ENCODE measurements at places on chromosomes 2 and 18.

- DNase-seq: no peak
These were observed 503 bp downstream of the GTF3C3 start for GRCh38 chr2:196798980-196799379.

DNA sequence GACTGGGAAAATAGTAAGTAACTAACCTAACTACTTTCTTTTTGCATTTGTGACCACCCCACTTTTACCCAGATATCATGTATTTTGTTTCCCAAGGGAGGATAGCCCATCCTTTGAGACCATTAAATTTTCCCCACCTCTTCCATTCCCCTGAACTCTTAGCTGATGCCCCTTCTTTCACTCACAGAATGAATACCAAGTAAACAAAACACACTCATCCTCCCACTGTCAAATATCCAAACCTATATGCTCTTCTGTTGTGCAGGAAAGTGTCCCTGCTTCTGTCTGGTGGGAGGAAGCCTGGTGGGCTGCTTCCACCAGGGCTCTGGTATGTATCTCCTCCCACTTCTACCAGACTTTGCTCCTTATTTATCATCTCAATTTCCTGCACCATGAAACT, 64.6 kb upstream of the PARD3B start:
- no peak for DNase-seq

- DNase-seq: no peak
These were observed 53.4 kb downstream of the SCN1A start for GRCh38 chr2:166074430-166074829.

GRCh38 chr2:20429528-20429927, 17.3 kb upstream of the RHOB start:
- no peak for DNase-seq

DNA sequence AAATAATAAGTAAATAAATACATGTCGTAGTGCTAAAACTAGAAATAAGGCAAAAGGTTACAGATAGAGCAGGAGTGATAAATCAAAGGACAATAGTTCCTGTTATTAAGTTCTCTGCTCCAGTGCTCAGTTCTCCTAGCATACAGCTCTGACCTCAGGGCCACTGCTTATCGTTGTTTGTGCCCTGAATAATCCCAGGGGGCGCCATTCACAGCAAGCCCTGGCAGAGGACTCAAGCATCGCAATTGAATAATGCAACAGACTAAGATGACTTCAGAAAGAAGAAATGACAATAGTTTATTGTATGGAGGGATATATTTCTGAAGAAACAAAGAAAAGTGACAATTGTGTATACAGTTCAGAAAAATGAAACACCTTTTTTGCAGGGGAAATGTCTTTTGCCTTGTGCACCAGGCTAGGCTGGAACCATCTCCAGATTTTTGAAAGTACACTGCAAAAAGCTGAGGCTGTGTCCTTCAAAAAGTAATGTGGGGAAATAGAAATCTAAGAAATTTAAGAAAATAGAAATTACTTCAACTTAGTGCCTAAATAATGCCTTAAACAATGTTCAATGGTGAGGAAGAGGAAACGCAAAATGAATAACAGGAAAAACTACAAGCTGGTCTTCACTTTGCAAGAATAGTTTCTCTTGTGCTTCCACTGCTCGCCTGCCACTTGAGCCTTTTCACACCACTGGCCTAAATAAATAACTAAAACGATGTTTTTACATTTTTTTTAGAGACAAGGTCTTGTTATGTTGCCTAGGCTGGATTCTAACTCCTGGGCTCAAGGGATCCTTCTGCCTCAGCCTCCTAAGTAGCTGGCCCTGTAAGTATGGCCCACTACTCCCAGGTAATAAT, 19.0 kb upstream of the CCNYL1 start:
- no peak for DNase-seq

DNA sequence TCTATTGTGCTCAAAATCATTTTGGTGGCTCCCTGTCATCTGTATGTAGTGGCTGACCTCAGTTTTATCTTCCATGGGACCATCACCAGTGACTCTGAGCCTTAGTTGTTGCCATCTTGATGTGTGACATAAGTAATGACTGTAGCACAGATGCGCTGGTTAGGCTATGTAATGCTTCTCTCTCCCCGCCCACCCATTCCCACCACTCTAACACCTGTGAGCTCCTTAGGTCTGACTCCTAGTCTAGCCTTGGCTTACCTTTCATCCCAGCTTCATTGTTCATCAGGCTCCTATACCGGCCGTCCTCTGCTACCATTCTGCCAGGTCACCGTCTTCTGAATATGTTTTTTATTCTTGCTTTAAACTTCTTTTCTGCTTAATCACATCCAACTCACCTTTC, 17.2 kb downstream of the MYO1B start:
- no peak for DNase-seq

DNA sequence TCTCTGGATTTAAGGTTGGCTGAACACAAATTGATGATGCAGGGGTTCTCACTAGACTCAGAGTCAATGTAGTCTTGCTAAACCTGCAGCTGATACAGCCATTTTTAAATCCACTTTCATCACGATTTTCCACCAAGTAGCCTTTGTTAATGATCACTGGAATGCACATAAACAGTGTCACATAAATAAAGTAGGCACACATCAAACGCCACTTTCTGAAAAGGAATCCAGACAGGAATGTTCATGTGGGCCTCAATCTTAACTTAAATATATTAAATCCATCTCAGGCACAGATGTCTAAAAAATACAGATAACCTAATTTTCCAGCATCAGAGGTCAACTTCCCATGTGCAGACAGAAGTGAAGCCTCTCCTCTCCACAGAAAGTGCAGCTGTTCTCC, 58.3 kb downstream of the LAMA1 start:
- DNase-seq: no peak

GRCh38 chr18:57780318-57780705, 22.8 kb downstream of the ATP8B1 start:
- DNase-seq: no peak

DNA sequence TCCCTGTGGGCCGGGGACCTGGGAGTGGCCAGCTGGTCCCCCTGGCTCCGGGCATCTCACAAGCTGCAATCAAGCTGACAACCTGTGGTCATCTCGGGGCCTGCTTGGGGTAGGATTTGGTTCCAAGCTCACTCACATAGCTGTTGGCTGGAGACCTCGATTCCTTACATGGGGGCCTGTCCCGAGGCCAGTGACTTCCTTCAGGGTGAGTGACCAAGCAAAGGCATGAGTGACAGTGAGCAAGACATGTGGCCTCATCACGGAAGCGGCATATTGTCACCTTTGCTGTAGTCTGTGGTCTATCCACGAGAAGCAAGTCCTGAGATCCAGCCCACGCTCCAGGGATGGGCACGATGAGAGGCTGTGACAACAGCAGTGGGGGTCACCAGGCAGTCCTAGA, 131.4 kb upstream of the ID2 start:
- no peak for DNase-seq

DNA sequence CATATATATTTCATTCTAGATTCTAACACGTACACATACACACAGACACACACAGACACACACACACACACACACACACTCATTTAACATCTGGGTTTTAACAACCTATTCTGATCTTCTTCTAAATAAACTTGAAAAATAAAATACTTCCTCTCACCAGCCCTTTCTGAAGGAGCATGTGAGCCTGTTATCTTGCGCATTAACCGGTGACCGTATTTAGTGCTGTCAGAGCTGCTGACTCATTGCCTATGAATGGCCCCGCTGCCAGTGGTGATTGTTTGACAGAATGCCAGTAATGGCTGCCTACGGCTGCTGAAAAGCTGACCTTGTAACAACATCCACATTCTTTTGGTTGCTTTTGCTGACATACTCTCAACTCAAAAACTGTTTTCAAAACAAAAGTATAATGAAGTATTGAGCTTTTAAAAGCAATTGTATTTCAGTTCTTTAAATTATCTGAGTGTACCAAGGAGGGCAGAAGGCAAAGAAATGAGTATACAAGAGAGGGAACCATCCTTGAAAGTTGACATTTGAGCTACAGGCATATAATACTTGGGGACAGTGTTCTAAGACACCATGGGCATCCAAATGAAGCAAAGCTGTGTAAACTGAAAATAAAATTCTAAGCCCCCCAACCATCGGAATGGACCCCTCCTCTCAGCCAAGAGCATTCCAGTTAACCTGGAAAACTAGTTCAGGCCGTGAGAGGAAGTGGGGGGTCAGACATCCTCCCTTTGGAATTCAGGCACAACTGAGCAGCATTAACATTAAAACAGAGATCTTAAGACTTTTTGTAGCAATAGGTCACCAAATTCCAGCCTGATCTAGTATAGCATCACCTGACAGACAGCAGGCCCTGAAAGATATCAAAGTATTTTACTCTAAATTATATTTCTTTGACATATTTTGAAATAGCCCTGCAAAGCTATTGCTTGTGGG, 50.2 kb upstream of the DTNA start:
- peak; percentile 2 for DNase-seq

DNA sequence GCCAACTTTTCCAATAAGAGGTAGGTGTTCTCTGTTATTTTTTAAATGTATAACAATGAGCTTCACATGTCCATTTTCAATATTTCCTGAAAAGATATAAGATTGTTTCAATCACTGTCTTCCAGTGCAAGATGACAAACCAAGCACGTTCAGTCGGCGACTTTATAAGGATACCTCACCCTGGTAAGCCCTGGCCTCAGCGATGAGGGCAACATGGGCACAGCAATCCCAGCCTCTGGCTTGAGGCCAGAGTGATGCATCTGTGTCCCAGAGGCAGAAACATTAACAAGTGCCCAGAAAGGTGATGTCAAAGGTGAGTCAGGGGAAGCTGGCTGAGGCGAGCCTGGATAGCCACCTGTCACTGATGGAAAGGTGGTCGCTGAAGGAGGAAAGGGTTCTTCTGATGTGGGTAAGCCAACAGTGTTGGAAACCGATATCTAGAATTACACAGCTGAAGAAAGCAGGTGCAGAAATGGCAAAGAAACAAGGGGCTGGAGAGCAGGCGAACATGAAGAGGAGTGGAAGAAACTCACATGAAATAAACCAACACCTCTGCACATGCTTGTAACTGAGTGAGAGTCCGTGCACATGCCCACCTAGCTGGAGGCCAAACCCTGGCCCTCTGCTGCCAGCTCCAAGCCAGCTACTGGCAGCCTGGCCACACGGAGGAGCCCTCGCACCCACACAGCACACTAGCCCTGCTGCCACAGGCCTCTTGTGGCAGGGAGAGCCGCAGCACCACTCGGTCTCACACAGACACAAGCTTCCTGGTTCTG, 65.5 kb downstream of the FBXO15 start:
- DNase-seq: peak; percentile 55

GRCh38 chr2:120995152-120995551, 259.5 kb downstream of the GLI2 start:
- DNase-seq: no peak

GRCh38 chr2:189018631-189019030, 44.5 kb downstream of the COL3A1 start:
- no peak for DNase-seq

- no peak for DNase-seq
These were observed 39.2 kb downstream of the MREG start for GRCh38 chr2:215973954-215974699.

- no peak for DNase-seq
These were observed 115.6 kb upstream of the RMDN2 start for GRCh38 chr2:37809525-37809924.

DNA sequence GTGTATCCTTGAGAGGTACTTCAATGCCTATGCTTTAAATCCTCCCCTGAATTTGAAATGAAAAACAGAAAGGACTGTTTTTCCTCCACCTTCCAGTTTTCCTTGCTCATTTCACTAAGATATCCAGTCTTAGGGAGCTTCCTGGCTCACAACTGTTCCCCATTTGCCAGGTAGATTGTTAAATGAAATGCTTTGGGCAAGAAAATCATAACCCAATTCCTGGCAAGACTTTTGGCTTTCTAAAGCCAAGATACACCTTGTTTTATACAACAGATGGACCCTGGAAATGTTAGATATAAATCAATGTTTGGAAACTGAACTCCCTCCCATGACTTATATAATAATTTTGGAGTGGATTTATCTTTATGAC, 3.6 kb upstream of the CHMP3 start:
- no peak for DNase-seq

DNA sequence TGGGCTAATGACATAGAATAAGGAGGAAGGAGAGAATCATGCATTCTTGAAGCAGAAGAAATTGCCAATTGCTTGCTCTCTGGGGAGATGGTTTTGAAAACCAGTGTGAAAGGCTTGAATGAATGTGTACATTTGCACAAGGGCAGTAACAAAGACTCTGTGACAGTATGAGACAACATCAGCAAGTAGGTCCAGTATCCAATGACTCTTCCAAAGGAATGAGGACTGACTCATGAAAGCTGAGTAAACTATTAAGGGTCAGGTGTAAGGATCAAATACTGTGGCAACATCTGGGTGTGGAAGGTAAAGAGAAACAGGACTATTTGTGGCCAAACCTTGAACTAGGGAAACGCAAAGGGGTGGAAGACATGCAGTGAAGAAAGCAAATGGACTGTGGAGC, 886.0 kb upstream of the CHAC2 start:
- DNase-seq: no peak

DNA sequence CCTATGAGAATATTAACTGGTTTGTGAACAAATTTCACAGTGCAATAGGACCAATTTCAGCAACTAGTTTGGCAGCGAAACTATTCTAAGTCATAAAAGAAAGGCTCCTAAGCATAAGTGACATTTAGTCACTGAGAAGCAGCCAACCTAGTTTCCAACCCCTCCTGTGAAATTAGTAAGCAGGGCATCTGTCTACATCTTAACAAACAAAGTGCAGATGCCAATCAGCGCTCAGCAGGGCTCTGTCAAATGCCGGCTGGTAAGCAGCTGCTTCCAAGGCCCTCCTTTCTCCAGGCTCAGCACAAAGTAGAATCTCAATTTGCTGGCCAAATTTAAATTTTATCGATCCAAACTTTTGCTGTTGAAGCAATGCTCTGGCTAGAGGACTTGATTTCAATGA, 124.7 kb downstream of the ICOS start:
- no peak for DNase-seq

GRCh38 chr2:47270421-47270820, 115.3 kb upstream of the STPG4 start:
- DNase-seq: no peak

GRCh38 chr18:36769611-36770314, 59.0 kb downstream of the TPGS2 start:
- no peak for DNase-seq

DNA sequence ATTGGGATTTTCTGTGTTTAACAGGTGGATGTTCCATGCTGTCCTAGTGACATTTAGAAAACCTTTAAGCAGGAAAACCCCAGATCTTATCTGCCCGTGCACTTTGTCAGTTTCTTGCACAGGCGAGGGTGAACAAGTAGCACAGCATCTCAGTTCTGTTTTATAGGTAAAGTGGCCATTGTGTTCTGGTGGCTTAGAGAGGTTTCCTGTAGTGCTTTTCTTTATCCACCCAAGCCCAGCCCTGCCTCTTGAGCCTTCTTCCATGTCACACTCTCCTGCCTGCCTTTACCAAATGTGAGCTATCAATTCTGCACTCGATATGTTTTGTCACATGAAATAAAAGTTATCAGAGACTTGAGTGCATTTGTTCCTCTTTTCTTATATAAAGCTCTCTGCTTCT, 135.3 kb upstream of the NOSTRIN start:
- no peak for DNase-seq

DNA sequence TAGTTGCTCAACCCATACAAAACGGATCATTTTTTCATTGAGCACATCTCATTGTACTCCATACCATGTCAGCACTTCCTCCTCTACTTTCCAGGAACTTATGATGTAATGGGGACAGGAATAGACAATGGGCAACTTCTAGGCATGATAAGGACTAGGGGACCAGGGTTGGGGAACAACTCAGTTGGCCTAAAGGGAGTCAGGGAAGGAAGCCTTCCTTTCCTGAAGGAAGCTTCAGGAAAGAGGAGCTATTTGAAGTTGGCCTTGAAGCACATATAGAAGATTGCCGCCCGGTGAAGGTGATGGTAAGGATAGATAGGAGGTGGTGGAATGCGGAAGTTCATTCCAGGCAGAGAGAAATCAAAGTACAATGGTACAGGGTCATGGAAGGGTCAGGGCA, 283.9 kb downstream of the SLC8A1 start:
- peak; percentile 11 for DNase-seq

Measured in bone marrow (tissue), 2 donors.